ENCODE measurements at places on chromosomes 5 and 9.

DNA sequence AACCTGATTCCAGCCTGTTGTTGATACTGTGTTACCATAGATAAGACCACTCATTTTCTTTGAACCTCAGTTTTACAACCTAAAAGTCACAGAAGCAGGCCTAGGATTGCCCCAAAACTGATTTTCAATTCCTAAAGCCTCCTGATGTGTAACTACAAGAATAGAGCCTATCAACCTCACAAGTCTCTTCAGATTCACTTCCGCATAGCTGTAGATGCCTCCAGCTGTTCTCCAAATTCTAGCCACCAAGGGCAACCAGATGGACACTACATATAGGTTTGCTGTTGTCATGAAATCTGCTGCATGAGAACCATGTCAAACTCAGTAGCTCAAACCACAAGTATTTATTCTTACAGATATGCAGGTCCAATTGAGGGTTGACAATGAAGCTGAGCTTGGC lies 143.5 kb downstream of the SPATA31D1 start:
- no peak for DNase-seq

DNA sequence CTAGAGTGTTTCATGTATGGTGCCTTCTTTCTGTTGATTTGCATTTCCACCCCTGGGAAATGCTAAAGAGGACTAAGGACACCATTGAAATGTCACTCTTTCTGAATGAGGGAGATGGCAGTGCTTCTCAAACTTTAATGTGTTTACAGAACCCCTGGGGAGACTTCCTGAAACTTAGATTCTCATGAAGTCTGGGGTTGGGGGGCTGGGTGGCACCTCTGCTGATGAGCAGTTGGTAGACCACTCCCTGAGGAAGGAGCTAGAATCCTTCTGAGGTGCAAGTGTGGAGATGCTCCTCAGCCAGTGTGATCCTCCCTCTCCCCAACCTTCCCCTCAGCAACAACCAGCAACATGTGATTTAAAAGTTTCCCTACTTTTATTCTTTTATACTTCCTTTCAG lies 546.8 kb downstream of the LRRC70 start:
- DNase-seq = no peak

GRCh38 chr5:170534941-170535340 lies 31.1 kb downstream of the KCNIP1 start:
- DNase-seq = no peak

DNA sequence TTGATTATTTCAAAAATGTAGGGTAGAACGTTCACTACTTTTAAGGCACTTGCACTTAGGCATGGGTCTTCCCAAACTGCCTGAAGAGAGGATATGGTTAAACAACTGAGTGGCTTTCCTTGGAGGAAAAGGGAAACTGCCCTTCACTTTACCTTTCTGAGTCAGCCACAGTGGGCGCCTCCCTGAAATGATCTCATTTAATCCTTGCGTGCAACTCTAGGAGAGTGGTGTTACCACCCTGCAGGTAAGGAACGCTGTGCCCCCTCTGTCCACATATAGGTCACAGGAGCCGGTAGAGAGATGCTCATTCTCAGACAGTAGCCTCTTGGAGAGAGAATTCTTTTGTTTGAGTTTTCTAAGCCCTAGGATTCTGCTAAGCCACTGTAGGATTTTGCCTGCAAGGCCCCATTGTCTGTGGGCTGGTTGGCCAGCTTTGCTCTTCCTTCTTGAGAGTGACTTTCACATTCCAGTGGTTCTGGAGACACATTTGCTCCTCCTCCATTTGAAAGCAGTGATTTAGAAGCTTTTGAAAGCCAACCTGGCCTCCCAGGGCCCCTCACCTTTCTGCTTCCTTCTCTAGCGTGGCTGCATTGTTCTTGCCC lies 110.3 kb upstream of the CTSL start:
- no peak for DNase-seq

DNA sequence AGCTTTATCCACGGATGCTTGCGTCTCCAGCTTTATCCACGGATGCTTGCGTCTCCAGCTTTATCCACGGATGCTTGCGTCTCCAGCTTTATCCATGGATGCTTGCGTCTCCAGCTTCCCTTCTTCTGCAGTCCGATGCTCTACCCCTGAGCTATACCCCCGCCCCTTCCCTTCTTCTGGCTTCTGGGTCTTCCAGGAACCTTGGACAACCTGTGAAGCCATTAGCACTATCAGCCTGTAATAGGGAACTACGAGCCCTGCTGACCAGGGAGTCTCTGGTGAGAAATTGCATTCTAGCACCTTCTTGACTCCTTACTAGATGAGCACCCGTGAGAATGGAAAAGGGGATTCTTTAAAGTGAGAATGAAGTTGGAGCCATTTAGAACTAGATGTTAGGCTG lies 39.1 kb upstream of the SH3PXD2B start:
- no peak for DNase-seq

DNA sequence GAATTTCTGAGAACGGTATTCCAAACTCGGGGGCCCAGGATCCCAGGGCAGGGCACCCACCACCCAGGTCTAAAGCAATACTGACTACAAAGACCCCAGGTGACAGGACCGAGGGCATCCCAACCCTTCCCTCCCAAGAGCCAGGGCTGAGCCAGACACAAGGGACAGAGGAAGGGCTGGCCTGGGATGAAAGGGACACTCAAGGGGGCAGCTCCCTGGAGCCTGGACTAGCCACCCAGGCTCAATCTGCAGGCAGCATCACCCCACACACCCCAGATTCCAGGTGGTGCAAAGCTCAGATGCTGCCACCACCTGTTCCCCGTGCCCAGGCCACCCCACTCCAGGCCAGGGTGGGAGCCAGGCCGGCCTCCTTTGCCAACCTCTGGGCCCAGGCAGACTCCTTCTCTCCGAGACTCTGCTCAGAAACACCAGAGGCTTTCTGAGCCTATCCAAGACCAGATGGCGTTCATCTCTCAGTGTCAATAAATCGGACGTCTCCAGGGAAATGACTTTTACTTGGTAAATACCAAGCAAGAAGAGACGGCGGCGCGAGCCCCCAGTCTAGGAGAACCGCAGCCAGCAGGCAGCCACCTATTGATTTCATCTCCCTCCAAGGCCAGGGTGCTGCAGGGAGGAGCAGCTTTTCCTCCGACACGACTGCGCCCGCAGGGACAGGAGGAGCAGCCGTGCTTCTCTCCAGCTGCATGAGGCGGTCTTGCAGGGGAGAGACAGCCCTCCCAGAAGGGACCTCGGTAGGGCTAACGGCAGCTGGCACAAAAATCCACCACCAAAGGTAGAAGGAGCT lies 94.1 kb upstream of the ADAMTS2 start:
- DNase-seq = no peak

- no peak for DNase-seq
Measured at GRCh38 chr5:126628102-126628501, 27.4 kb downstream of the PHAX start.

- DNase-seq = no peak
Measured at GRCh38 chr5:151317871-151318270, 14.3 kb upstream of the SLC36A3 start.
